ENCODE measurements at places on chromosomes 5 and 9.

DNA sequence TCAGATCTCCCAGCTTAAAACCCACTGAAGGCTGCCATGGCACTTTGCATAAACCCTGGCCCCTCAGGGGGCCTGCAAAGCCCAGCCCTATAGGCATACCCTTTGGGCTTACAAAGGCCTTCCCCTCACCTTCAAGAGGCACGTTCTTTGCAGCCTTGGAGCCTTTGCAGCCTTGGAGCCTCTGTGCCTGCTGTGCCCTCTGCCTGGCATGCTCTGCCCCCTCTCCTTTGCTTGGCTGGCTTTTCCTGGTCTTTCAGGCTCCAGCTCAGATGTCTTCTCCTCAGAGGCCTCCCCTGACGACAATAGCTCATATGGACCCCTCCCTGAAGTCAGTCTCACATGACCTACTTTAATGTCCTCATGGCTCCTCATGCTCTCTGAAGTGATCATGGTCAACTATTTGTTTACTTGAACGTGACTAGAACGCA lies 60.3 kb downstream of the CXXC5 start:
- DNase-seq: no peak

DNA sequence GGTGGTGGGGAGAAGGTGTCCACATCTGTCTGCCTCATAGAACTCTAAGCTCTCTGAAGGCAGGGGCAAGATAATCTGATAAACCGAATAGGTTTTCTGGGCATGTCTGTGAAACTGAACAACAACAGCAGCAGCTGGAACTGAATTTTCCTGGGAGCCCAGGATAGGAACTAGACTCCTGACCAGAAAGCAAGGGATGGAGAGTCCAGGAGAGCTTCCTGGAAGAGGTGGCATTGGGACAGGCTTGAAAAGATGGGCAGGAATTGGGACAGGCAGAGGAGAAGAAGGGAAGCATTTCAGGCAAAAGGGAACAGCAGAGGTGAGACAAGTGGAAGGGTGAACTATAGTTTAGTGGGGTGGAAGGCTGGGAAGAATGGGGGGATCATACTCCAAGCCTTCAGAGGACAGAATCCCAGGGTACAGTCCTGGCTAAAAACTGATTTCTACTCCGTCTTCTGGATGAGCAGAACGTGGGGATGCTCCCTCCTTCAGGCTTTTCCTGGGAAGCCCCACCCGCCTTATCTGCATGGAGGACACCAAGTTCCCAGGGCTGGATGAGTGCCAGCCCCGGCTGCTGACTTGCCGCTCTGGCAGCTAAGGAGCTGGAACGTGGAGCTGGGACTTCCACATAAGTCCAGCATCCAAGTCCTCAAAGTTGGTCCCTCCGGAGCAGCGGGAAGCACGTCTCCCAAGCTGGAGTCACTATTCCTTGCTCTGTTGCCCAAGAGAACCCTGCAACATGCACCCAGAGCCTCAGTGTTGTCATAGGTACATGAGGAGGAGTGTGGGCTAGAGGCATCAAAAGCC lies 13.9 kb upstream of the KIF12 start:
- DNase-seq: no peak

DNA sequence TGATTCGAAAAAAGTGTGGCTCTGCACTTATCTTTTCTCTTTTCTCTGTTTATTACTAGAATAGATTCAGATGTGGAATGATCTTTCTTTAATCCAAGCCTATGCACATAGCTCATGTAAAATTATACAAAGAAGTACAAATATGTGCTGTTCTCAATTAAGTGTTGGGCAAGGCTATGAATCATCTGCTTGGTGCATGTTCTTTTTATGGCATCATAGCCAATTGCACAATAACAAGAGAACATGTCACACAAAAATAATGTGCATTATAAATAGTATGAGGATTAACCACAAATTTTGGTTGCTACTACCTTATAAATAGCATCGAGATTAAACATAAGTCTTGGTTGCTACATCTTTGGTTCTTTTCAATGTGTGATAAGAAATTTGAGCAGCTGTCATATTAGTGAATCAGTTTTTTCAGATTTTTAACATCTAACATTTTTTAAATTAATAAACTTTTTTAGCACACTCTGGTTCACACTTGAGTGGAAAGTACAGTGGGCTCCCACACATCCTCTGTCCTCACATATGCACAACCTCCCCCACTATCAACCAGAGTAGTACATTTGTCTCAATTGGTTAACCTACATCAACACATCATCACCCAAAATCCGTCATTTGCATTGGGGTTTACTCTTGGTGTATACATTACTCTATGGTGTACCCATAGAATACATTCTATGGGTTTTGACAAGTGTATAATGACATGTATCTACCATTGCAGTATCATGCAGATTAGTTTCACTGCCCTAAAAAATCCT lies 6.8 kb upstream of the RECK start:
- no peak for DNase-seq

DNA sequence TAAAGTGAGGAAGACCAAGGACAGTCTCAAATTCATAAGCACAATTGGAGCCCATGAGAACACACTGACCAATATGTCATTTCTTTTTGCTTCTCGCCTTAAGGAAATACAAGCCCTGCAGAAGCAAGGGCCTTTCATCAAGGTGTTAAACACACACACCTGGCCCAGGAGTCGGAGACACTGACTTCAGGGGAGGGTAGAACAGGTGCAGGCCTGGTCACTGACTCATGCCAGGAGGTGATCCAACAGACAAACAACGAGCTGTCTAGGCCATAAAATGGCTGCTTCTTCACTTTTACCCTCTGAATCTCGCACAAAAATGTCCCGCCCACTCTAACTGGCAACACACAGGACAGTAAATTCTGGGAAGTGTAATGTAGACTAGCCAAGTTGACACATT lies 62.7 kb downstream of the RGMB start:
- DNase-seq: no peak

GRCh38 chr5:135705141-135705631 lies 126.4 kb upstream of the CXCL14 start:
- DNase-seq: no peak

GRCh38 chr5:61431923-61432620 lies 100.0 kb downstream of the ZSWIM6 start:
- no peak for DNase-seq

- DNase-seq: no peak
Measured at GRCh38 chr9:19598722-19599121, 189.9 kb downstream of the ACER2 start.

GRCh38 chr5:175823731-175824525 lies 47.5 kb upstream of the CPLX2 start:
- DNase-seq: no peak

DNA sequence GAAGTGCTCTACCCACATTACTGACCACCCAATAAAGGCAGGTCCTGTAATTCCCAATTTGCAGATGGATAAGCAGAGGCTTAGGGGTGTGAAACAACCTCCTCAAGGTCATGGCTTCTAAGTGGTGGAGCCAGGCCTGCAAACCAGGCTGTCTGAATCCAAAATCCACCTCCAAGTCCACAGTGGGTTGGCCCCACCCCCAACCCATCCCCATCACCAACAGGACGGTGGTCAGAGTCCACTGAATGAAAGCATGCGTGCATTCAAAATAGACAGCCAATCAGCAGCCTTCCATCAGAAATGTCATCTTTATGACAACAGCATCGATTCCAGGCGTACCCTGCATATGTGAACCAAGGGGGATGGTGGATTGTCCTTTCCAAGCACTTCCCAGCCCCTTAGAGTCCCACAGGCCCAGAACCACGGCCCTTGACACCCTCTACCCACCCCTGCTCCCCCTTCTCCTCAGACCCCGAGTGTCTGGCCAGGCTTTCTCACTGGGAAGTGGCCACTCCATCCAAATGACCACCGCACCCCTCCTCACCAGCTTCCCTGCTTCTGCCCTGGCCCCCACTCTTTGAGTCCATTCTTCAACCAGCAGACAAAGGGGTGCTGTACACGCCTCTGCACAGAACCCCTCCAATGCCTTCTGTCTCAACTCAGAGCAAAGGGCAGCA lies 133.1 kb downstream of the KCNIP1 start:
- no peak for DNase-seq

GRCh38 chr5:105238561-105238960 lies 1676.0 kb upstream of the NUDT12 start:
- DNase-seq: no peak

- peak; percentile 66 for DNase-seq
Measured at GRCh38 chr5:62460578-62460983, 48.0 kb downstream of the IPO11 start.

GRCh38 chr5:64486163-64486562 lies 19.7 kb upstream of the RGS7BP start:
- DNase-seq: no peak

GRCh38 chr5:107072967-107073366 lies 597.8 kb downstream of the EFNA5 start:
- DNase-seq: no peak

DNA sequence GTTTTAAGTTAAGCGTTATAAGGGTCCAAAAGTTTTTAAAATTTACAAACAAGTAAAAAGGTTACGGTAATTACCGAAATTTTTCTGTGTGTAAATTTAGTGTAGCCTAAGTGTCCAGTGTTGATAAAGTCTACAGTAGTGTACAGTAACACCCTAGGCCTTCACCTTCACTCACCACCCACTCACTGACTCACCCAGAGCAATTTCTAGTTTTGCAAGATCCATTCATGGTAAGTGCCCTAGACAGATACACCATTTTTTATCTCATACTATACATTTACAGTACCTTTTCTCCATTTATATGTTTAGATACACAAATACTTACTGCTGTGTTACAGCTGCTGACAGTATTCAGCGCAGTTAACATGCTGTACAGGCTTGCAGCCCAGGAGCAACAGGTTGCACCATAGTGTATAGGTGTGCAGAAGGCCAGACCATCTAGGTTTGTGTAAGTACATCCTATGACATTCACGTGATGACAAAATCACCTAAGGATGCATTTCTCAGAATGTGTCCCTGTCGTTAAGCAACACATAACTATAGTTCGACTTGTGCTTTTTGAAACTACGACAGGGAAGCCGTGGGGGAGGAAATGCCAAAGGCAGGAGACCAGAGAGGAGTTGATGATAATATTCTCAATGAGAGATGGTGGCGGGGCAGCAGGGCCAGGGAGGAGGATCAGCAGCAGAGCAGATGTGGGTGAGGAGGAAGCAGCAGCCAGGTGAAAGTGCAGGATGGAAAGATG lies 48.6 kb downstream of the PSMB7 start:
- DNase-seq: no peak

DNA sequence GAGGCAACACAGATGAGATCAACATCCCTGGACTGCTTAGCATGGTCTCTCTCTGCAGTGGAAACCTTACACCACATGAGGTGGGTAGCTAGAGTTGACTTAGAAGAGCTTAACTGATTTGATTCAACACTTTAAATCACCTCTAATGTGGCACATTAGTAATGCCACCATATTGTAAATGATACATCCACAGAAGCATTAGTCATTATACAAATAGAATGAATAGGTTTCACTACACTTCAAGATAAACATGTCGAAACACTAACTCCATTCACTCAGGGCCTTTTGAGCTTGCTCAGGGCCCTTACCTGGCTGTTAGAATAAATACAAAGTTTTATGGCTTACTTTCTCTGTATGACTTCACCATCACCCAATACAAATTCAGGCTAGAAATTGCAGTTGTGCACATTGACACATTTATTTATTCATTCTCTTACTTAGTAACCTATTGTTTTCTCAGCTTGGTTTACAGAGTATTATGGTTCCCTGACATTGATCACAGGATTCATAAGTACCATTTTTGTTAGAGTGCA lies 9.3 kb upstream of the SMAD5 start:
- no peak for DNase-seq

- DNase-seq: peak; percentile 74
Measured at GRCh38 chr5:115838885-115839518, 2.4 kb downstream of the ATG12 start.

- DNase-seq: no peak
Measured at GRCh38 chr5:32135086-32135485, 39.0 kb downstream of the GOLPH3 start.

GRCh38 chr9:112312139-112312538 lies 21.3 kb downstream of the PTBP3 start:
- no peak for DNase-seq

DNA sequence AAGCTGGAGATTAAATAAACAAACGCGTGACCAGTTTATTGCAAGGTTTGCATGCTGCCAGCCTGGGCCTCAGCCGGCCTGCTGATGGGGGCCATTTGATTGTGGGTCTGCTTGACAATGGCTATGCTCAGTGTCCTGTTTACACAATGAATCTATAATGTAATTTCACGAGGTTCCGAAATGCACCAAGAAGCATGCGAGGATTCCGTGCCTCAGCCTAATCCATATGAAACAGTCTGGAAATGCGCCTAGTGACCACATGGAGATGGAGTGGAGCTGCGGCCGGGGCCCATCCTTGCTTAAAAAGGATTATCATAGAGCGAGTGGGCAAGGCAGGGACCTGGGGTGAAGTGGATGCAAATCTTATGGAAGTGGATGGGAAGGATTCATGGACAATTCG lies 382.4 kb downstream of the CDK5RAP2 start:
- no peak for DNase-seq

GRCh38 chr9:81902196-81902595 lies 26.0 kb upstream of the SPATA31D4 start:
- no peak for DNase-seq

GRCh38 chr5:175025077-175025476 lies 300.7 kb downstream of the MSX2 start:
- no peak for DNase-seq

GRCh38 chr9:110126499-110126941 lies 81.4 kb downstream of the C9orf152 start:
- no peak for DNase-seq

DNA sequence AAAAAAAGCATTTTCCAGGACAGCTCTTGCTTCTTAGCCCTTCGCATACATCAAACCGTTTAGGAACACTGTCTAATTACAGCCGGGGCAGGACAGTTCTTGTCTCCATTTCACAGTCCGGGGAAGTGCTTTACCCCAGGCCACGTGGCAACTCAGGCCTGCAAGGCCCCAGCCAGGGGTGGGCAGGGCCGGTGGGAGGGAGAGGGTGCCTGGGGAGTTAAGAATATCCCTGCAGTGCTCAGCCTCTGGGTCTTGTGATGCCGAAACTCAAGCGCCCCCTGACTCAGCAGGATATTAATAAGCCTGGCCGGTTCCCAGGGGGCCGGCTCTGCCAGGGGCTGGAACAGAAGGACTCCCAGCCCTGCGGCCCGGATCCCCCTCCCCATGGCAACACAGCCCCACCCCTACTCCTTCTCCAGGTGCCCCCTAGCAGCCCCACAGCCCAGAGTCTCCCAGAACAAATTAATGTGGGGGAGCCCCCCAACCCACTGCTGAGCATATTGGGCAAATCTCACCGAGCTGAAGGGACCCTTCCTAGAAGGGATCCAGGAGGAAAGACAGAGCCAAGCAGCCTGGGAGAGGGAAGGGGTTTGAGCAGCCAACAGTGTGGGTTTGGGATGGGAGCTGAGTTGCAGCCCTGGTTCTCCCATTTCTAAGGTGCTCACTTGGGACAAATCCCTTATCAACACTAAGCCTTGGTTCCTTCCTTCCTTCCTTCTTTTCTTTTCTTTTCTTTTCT lies 45.3 kb downstream of the PLPP7 start:
- DNase-seq: no peak

- no peak for DNase-seq
Measured at GRCh38 chr9:13213337-13213736, 66.2 kb downstream of the MPDZ start.
